ENCODE measurements at places on chromosomes 4 and X.

GRCh38 chrX:112761242-112762207 is 79.1 kb downstream of the AMOT start:
- DNase-seq: no peak

- DNase-seq: no peak
These were observed 154.4 kb downstream of the PTTG2 start for GRCh38 chr4:38114386-38115150.

- DNase-seq: no peak
These were observed 9.1 kb upstream of the FGFR3 start for GRCh38 chr4:1783970-1784369.

DNA sequence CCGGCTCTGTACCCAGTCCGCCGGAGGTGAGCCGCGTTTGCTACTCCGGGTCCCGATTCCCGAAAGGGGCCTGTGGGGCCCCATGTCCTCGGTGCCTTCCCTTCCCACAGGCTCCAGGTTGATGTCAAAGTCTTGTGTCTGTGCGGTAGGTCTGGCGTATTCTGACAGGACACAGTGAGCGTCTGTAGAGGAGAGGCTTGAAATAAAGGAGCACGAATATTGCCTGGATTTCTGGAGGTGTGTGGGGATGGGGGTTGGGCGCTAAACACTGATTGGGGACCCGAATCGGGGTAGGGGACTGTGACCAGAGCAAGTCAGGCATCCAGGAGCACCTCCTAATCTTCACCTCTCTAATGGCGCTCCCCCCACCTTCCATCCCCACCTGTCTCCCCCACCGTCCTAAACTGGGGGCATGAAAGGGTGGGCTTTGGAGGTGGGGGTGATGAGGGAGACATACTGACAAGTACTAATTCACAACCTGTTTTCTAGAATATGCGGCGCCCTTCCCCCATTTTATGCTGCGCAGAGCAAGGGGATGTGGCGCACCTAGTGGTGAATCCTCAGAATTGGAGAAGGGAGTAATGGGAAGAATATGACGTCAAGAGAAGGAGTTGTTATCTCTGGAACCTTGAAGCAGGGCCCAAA is 855 bp downstream of the GPRASP2 start:
- no peak for DNase-seq

DNA sequence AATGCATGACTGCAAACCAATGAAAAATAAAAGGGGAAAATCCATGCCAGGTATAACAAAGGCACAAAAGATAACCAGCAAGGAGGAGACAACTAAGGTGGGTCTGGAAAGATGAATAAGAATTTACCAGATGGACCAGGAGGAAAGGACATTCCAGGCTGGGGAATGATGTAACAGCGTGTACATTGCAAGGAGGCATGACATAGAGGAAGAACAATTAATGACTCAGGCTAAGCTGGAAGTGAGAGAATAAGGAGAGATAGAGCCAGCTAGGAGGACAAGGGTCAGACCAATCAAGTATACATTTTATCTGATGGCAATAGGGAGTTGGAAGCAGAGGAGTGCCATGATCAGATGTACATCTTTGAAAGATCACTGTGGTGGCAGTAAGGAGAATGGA is 57.0 kb downstream of the MTMR8 start:
- DNase-seq: no peak

DNA sequence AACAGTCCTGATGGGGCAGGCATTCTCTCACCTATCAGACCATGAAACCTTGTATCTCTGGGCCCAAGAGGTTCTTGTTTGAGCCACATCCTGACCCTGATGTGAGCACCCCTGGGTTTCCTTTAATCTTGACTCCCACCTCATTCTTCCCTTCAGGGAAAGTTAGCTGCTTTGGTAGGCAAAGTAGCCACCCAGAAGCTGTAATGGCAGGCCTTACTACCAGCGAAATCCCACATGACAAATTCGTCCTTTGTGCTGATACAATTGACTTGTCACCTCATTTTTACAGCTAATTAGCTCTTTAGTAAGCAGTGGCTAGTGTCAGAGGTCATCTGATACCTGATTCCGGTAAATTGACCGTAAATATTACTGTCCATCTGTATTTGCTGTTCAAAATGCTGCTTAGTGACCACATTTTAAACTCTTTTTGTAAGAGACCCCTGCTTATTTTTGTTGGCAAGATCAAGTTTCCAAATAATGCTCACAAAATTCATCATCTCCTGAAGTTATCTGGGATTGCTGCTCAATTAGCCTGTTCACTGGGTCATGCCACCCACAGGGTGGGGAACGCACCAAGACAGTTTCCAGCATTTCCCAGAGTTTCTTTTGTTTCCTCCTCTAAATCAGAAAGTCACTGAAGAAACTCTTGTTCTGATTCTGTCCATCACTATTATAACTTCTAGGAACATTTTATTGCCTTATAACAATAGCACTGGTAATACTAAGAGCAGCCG is 329.7 kb downstream of the GPAT3 start:
- DNase-seq: no peak

GRCh38 chrX:7269991-7270390 is 122.0 kb upstream of the PUDP start:
- no peak for DNase-seq

DNA sequence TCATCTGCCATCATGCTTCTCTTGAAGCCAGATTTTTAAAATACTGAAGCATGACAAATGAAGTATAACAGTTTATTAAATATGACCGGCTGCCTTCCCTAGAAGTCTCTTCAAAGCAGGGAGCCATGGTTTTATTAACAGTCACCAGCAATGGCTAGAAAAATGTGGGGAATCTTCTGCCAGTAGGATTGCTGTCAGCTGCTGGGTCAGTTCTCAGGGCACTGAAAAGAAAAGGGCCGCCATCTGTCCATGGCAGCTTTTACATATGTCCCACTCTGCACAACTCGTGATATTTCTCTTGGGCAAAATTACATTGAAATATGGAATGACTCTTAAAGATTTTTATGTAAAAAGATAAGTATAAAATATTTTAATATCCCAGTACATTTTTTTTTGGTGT is 2.8 kb downstream of the CCNG2 start:
- no peak for DNase-seq

GRCh38 chr4:20354120-20354519 is 102.4 kb downstream of the SLIT2 start:
- no peak for DNase-seq

GRCh38 chrX:9677098-9677739 is 88.4 kb downstream of the GPR143 start:
- DNase-seq: no peak

DNA sequence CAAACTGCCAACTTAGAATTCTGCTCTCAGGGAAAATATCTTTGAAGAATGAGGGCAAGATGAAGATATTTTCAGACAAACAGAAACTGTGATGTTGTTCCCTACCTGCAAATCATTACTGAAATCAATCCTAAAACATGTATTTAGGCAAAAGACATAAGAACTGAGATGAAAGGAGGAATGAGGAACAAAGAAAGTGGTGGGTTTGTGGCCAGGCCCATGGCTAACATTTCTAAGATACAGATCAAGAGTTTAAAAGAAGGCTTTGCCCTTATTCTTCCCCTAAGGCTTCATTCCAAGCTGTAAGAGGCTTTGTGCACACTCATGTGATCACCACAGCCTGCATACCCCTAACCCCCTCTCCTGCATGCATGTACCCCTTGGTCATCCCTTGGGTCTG is 46.5 kb downstream of the ADGRG2 start:
- no peak for DNase-seq

- no peak for DNase-seq
These were observed 59.4 kb upstream of the ARSJ start for GRCh38 chr4:114038762-114039387.

DNA sequence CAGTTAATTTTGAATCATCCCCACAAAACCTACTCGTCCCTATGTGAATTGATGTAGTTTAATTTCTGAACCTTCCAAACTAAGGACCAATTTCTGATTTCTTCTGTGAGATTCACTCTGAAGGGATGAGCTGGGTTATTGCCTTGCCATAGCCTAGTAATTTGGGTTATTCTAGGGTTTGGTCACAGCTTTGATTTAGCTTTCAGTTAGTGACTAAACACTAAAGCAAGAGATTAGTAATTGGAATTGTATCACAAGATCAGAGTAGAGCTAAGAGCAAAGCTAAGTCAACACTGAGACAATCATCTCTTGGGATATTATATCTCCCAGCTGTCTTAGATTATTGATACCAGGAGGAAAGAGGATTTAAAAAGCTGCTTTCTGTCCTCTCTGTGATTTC is 588.0 kb downstream of the CCSER1 start:
- no peak for DNase-seq

All from activated CD4-positive, CD25-positive, alpha-beta regulatory T cell (primary cell).